ENCODE measurements at places on chromosomes 6 and 20. TPM values are rescaled to one million over a fixed set of nuclear protein-coding genes. Genes with fewer than 3 reads are reported as not detected.

GRCh38 chr6:170273681-170274080, 17.2 kb downstream of the DLL1 start:
- H3K4me1 ChIP-seq = peaks cover 3% of the 10 kb centered on the region
- H3K27ac ChIP-seq = no peak overlapping the region
- no peak for DNase-seq
- no peaks in the 10 kb centered on the region for H3K36me3 ChIP-seq
- H3K4me3 ChIP-seq = no peak overlapping the region
- H3K27me3 ChIP-seq = no peaks in the 10 kb centered on the region

DNA sequence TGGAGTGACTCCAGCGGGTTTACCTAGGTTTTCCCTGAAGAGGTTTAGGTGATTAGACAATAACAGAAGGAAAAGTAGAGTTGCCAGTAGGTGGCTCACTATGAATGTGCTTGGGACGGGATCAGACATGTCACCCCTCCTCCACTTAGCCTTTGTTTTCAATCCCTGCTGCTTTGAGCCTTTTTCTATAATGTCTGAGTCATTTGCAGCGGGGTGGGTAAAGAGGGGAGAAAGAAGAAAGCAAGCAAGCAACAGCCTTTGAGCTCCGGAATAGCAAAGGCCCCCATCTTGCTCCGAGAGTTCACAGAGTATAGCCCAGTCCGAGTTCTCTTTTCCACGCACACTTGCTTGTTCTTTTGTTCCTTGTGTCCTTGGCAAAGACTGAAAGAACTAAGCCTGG, 129.1 kb downstream of the PACRG start:
- H3K36me3 ChIP-seq = no peaks in the 10 kb centered on the region
- H3K27ac ChIP-seq = no peak overlapping the region
- no peaks in the 10 kb centered on the region for H3K27me3 ChIP-seq

RNF182 gene
- total RNA-seq = not detected

DNA sequence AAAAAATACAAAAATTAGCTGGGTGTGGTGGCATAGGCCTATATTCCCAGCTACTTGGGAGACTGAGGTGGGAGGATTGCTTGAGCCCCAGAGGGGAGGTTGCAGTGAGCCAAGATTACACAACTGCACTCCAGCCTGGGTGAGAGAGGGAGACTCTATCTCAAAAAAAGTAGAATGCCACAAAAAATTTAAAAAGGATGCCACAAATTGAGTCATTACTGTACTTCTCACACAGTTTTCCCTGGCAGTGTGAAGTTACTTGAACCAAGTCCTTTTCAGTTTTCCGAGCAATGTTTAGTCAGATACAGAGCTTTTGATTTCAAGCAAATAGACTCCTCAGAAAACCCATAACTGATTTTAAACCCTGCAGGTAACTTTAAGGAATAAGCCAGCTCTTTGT, 53.3 kb downstream of the TNFRSF21 start:
- no peak for DNase-seq
- no peaks in the 10 kb centered on the region for H3K36me3 ChIP-seq
- no peaks in the 10 kb centered on the region for H3K4me1 ChIP-seq
- no peak overlapping the region for H3K4me3 ChIP-seq

CDH22 gene
- 0.12 TPM for total RNA-seq

DNA sequence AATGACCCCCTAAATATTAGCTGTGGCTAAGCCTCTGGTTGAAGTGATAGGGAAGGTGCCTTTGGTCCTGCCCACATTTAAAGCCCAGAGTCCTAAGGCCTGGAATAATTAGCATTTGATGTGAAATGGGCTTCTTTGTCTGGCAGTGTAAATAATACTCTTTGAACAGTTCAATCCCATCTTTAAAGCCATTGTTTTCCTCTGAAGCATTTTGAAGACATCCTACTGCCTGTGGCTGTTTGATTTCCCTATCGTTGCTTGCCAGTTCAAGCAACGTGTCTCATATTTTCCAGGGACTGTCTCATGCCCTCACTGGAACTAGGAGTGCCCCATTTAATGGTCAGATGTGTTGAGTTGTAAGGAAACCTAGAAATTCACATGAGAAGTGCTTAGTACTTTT, 89.3 kb upstream of the BTN3A2 start:
- no peaks in the 10 kb centered on the region for H3K27me3 ChIP-seq
- DNase-seq = no peak
- no peak overlapping the region for H3K4me3 ChIP-seq
- no peak overlapping the region for H3K27ac ChIP-seq
- H3K4me1 ChIP-seq = no peaks in the 10 kb centered on the region
- H3K36me3 ChIP-seq = no peaks in the 10 kb centered on the region

DNA sequence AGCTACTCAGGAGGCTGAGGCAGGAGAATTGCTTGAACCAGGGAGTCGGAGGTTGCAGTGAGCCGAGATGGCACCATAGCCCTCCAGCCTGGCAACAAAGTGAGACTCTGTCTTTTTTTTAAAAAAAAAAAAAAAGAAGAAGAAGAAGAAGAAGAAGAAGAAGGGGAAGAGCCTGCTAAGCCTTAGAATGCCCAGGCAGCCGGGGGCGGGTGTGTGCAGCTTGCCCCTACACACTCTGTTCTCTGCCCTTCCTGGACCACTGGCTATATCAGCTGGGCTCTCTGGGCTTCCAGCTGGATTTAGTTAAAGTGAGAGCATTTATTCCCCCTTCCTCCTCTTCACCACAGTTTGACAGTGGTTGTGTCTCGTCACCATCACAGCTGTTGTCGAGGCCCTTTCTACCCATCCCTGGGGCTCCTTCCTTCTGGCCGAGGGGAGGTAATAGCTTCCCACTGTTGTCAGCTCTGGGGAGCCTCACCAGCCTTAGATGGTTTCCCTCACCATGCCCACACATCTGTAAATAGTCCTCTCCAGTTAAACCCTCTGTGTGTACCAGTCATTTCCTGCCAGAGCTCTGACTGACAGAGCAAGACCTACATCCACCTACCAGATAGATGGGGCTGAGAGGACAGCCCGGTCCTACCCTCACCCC, 77.6 kb downstream of the TRERF1 start:
- peaks cover 4% of the 10 kb centered on the region for H3K4me1 ChIP-seq
- no peaks in the 10 kb centered on the region for H3K27me3 ChIP-seq

GRCh38 chr6:35017411-35018181, 123.5 kb downstream of the TCP11 start:
- peaks cover 2% of the 10 kb centered on the region for H3K4me1 ChIP-seq
- H3K27me3 ChIP-seq = no peaks in the 10 kb centered on the region
- peak overlapping the region; percentile 64 for H3K27ac ChIP-seq
- no peak for DNase-seq
- H3K36me3 ChIP-seq = no peaks in the 10 kb centered on the region

DNA sequence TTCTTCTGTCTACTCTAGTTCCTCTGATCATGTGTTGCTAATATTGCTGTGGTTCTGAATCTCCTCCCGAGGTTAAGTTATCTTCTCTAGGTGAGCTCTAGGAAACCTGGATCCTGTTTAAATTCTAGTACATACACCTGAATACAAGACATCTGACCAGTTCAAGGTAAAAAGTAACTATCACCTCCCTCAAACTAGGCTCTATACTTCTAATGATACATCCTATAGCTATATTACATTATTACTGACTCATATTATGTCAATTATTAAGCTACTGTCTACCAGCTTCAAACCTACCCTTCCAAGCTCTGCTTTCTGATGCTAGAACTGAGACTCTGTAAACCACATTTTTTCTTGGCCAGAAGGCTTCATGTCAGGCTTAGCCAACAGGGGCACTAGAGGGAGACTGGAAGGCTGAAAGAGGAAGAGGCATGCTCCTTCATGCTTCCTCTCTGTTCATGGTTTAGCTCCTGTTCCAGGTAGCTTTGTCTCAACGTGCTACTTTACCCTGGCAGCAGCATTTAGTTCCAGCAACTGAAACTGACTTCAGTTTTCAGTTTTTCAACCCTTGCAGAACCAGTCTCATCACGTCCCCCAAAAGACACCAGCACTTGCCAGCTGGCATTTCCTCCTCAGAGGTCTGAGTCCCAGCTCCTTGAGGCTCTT, 148.4 kb upstream of the TOP1 start:
- no peak for DNase-seq
- H3K27me3 ChIP-seq = no peaks in the 10 kb centered on the region
- H3K4me1 ChIP-seq = no peaks in the 10 kb centered on the region
- H3K27ac ChIP-seq = no peak overlapping the region
- H3K36me3 ChIP-seq = no peaks in the 10 kb centered on the region

CD24 gene
- total RNA-seq = 2,710 TPM

CDH26 gene
- 0.45 TPM for total RNA-seq

GRCh38 chr6:6750594-6751265, 162.2 kb downstream of the LY86 start:
- H3K4me1 ChIP-seq = peaks cover 10% of the 10 kb centered on the region
- peak; percentile 23 for DNase-seq
- no peaks in the 10 kb centered on the region for H3K36me3 ChIP-seq
- peak overlapping the region; percentile 90 for H3K27ac ChIP-seq
- H3K4me3 ChIP-seq = no peak overlapping the region

IRF4 gene
- 4.7 TPM for total RNA-seq

DNA sequence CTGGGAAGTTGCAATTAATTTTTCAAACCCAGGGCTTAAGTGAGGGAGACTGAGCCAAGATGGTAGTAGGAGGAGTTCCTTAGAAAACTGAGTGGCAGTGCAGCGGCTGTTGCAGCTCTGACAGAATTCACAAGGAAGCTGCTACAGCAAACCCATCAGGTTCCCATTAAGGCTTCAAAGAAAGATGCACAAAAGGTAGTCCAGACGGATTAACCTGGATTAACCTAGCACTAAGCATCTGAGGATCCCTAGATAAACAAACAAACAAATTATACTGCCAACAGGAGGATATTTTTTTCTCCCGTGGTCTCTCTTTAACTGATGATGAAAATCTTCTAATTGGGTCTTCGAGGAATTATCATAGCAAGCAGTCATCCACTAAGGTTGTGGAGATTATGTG, 5.2 kb downstream of the TENT5A start:
- H3K36me3 ChIP-seq = no peaks in the 10 kb centered on the region
- no peaks in the 10 kb centered on the region for H3K4me1 ChIP-seq
- no peak overlapping the region for H3K27ac ChIP-seq
- no peak for DNase-seq

PNPLA1 gene
- total RNA-seq = 0.35 TPM

DNA sequence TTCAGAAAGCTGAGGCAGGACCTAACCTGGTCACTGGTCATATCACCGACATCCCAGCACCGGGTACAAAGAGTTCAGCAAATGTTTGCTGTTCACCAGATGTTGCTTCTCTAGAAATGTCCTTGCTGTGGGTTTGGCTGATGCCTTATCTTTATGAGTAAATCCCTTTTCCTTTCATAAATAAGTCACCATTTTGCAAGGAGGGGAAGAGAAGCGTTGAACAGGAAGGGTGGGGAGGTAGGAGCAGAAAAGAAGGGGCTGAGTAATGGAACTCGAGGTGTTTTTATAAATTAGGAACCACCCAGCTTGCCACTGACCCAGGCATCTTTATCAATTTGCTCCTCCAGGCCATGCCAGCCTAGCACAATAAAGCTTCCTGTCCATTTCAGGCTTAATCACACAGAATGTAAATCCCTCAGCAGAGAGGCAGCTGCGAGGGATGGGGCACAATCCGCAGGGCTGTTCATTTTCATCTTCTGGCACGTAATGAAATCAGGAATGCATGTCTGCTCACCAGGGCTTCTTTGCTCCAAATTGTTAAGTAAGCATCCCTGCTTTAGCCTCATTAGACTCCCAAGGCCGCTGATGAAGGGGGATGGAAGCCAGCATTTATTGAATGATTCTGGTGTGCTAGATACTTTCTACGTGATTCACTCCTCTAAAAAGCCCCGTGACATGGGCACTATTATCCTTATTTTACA, 371.9 kb upstream of the CHD6 start:
- H3K4me3 ChIP-seq = no peak overlapping the region
- H3K36me3 ChIP-seq = no peaks in the 10 kb centered on the region
- no peak for DNase-seq
- H3K4me1 ChIP-seq = no peaks in the 10 kb centered on the region
- H3K27me3 ChIP-seq = no peaks in the 10 kb centered on the region
- H3K27ac ChIP-seq = no peak overlapping the region

CDH4 gene
- total RNA-seq = not detected

DNA sequence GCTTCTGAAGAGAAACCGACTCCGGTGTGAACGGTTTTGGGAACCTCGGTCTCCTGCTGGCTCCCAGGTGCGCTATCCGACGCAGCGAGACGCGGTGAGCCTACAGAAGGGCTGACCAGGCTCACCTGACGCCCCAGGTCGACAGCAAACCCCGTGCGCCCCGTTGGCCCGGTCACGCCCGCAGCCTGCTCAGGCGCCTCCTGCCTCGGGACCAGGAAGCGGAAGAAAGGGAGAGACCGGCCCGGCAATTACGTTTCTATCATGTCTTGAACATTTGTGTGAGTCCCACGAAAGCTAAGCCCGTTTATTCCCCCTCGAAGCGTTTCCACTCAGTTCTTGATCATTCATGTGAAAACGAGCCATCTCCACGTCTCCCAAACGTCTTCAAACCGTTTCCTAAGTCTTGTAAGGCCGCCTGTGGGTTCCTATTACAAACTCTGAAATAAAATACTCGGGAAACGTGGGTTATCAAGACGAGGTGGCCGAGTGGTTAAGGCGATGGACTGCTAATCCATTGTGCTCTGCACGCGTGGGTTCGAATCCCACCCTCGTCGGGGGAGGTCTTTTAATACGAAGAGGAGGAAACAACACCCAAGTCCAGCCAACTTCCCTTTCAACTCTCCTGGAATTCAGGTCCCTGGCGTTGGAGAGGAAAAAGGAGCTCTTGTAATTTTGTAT, 150.5 kb upstream of the PRSS16 start:
- no peaks in the 10 kb centered on the region for H3K36me3 ChIP-seq
- H3K4me1 ChIP-seq = no peaks in the 10 kb centered on the region
- peaks cover 9% of the 10 kb centered on the region for H3K27me3 ChIP-seq
- no peak overlapping the region for H3K27ac ChIP-seq

GRCh38 chr6:34445313-34445860, 19.5 kb upstream of the RPS10 start:
- H3K4me3 ChIP-seq = no peak overlapping the region
- no peaks in the 10 kb centered on the region for H3K27me3 ChIP-seq
- DNase-seq = no peak

MAP3K5 gene
- 17.1 TPM for total RNA-seq

DNA sequence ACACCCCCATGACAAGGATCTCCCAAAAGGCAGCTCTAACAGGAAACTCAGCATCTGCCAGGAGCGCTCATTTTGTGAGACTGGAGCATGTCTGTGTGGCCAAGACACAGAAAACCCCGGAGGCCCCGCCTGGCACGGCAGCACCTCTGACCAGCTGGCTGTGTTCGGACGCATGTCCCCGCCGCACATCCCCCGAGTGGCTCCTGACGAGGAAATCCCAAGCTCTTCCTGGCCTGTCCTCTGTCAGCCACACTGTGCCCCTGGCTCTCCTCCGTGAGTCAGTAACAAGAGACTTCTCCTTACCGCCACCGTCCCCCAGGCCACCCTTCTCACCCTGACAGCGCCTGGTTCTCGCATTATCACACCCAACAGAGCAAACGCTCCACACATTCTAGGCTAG, 14.4 kb downstream of the SLC2A4RG start:
- no peak for DNase-seq
- no peak overlapping the region for H3K4me3 ChIP-seq
- H3K4me1 ChIP-seq = no peaks in the 10 kb centered on the region
- H3K36me3 ChIP-seq = no peaks in the 10 kb centered on the region

GRCh38 chr6:150548330-150548729, 51.4 kb upstream of the PLEKHG1 start:
- no peaks in the 10 kb centered on the region for H3K36me3 ChIP-seq
- no peak overlapping the region for H3K4me3 ChIP-seq
- H3K4me1 ChIP-seq = no peaks in the 10 kb centered on the region
- DNase-seq = no peak
- H3K27ac ChIP-seq = no peak overlapping the region

PPP1R14C gene
- 23.7 TPM for total RNA-seq

VARS2 gene
- 55.6 TPM for total RNA-seq

- no peak for DNase-seq
- no peak overlapping the region for H3K4me3 ChIP-seq
- no peaks in the 10 kb centered on the region for H3K27me3 ChIP-seq
- H3K36me3 ChIP-seq = no peaks in the 10 kb centered on the region
- H3K4me1 ChIP-seq = no peaks in the 10 kb centered on the region
- H3K27ac ChIP-seq = no peak overlapping the region
These were observed 127.3 kb downstream of the BACH2 start for GRCh38 chr6:90169374-90169773.
